G401 (cell line): ENCODE measurements at places on chromosomes 11 and 22. TPM values are rescaled to one million over a fixed set of nuclear protein-coding genes. Genes with fewer than 3 reads are reported as not detected.

Gene CYP2D6
- 0.95 and 3.1 TPM in 2 replicates for total RNA-seq

Gene TANGO2
- total RNA-seq, result 13.2 and 19.0 TPM in 2 replicates

Gene LRRC32
- 0.49 TPM in 1 of 2 replicates, not detected in the other for total RNA-seq

Gene DDX6
- 51.7 and 82.5 TPM in 2 replicates for total RNA-seq

Gene MYO7A
- total RNA-seq, result 0.64 and 4.1 TPM in 2 replicates

GRCh38 chr22:23564276-23564675 lies 15.8 kb downstream of the IGLL1 start:
- no peak for DNase-seq

DNA sequence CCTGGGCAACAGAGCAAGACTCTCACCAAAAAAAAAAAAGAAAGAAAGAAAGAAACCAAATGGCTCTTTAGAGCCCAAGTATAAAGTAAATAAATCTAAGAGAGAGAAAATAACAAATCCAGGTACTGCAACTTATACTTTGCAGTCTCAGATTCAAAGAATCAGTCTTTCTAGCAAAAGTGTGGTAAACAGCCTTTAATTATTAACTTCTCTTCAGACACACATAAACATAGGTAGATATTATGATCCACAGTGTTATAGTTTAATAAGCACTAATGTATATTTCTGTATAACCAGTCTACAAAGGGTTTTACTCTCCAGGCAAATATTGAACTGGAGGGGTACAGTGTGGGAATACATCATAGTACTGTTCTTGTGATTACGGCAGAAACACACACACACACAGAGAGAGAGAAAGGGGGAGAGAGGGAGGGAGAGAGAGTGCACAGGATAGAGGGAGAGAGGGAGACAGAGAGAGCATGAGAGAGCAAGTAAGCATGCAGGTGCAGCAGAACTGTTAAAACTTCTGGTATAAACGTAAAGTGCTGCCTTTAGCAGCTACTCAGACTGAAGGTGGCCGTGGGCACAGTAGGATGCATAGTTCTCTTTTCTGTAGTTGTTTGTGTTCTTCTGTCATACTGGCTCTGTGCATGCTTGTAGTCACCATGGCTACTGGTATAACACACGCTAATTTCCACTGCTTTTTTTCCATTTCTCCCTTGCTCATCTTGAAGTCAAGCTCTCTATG lies 32.3 kb downstream of the MTMR2 start:
- no peak for DNase-seq

GRCh38 chr11:108961095-108961494 lies 296.2 kb downstream of the DDX10 start:
- no peak for DNase-seq

Gene APOL5
- not detected in 2 replicates for total RNA-seq

GRCh38 chr22:40606306-40606705 lies 30.2 kb downstream of the MRTFA start:
- DNase-seq, result no peak

DNA sequence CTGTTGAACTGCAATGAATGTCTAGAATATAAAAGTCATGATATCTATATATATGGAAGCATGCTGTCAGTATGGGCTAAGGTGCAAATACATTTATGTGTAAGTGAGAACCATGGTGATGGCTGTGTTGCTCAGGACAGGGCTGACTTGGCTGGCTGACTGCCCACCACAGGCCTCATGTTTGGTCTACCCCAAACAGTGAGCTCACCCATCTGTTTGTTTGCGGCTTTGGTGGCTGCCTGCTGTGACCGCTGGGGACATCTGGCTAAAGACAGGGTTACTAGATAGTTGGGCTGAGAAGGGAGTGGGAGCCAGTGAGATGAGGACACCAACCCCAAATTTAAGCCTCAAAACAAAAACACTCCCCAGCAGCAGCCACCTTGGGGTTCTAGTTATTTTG lies 6.3 kb downstream of the CD44 start:
- DNase-seq, result no peak

- no peak for DNase-seq
These were observed 49.0 kb downstream of the RPUSD4 start for GRCh38 chr11:126162306-126163030.

DNA sequence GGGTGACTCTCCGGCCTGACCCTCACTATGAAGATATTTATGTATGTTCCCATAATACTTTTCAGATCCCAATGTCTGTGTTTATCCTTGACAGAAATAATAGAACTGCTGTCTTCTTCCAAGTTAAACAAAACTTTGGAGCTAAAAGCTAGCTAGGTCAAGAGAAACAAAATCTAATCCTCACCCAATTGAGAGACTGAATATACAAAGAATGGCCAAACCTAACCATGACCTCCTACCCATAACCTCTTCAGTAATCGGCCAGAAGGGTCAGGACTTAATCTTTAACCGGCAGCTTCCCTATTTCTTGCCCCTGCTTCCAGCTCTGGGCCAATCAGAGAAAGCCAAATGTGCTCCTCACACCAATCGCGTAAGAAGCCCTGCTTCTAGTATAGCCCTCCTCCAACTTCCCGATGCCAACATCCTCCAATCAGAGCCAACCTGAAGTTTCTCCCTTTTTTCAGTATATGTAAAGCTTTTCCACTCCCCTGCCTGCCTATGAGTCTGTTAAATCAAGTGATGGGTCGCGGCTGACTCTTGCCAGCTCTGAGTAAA lies 1.7 kb upstream of the DDX6 start:
- peak; percentile 90 for DNase-seq

GRCh38 chr22:43969021-43969878 lies 14.0 kb downstream of the SAMM50 start:
- DNase-seq, result no peak

DNA sequence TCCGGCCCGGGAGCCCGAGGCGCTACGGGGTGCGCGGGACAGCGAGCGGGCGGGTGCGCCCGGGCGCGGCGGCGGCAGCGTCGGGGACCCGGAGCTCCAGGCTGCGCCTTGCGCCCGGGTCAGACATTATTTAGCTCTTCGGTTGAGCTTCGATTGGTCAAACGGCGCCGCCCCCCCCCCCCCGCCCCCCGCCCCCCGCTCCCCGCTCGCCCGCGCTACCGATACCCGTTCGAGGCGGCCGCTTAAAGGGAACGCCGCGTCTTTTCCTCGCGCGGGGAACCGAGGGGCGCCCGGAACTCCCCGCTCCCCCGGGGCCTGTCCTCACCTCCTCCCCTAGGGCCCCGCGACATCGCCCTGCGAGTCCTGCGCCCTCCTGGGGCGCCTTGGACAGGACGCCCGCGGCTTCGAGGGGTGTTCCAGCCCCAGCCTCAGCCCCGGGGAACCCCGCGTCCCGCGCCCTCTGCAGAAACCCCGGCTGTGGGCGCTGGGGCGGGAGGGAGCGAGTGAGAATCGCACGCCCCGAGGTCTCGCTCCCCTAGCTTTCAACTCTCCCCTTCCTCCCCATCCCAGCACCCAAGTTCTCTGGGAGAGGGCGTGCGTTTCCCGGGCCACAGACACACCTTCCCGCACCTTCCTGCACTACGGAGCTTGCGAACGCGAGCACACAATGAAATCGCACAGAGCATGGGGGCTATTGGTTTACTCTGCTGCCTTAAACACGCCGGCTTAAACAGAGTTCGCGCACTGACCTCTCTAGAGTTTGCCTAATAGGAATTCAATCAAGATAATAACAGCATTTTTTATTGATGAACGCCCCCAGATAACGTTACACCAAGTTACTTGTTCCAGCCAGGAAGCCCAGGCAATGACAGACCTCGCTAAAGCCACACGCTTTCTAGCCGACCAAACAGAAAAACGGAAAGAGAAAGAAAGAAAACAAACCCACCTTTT lies at the start of gene BDNF:
Gene BDNF, minus strand, starts transcription at position 105 of the 951 bp plus-strand sequence. CDS start 41,891 bp downstream, outside the sequence.
- peak; percentile 65 for DNase-seq
